ENCODE measurements at places on chromosomes 1 and 21. TPM values are rescaled to one million over a fixed set of nuclear protein-coding genes. Genes with fewer than 3 reads are reported as not detected.

DNA sequence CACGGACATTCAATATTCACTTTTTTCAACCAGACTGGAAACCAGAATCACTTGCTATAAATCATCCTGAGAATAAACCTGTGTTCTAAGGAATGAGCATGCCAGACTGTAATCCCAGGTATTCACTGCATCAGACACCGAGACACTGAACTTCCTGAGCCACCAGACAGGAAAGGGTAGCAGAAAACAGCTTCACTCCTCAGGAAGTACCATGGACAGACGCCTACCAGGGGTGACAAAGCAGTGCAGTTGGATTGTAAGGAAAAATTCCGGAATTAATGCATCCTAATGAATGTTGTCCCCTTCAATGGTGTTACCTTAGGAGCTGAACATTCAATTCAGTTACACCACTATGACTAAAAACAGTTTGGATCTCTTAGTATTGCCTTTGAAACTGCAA lies 156.1 kb downstream of the PIGK start:
- no peak for DNase-seq

- DNase-seq, result peak; percentile 60
These were observed 14.3 kb downstream of the QSOX1 start for GRCh38 chr1:180168786-180169639.

GRCh38 chr1:37825506-37825905 lies 17.5 kb upstream of the YRDC start:
- DNase-seq, result no peak

DNA sequence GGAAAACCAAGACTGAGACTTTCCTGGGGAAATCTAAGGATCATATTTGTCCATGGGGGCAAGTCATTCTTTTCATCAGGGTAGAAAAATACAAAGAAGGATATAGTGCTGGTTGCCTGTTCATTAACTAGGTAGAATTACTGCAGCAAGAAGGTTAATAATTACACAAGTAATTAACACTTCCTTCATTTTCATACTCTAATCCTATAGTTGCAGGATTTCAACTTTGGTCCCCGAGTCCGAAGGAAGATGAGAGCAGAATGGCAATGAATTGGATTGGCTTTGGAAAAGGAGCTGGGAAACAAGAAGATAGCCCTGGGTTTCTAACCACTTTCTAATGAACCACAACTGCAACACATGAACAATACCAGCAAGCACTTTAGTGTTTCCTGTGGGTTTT lies 199.2 kb upstream of the ESRRG start:
- DNase-seq, result no peak

Gene ACOT11
- total RNA-seq, result 1.4 TPM

Gene NRIP1
- 11.3 TPM for total RNA-seq

Gene HNRNPU
- 173 TPM for total RNA-seq

- no peak for DNase-seq
These were observed 27.2 kb downstream of the CD34 start for GRCh38 chr1:207883660-207884250.

DNA sequence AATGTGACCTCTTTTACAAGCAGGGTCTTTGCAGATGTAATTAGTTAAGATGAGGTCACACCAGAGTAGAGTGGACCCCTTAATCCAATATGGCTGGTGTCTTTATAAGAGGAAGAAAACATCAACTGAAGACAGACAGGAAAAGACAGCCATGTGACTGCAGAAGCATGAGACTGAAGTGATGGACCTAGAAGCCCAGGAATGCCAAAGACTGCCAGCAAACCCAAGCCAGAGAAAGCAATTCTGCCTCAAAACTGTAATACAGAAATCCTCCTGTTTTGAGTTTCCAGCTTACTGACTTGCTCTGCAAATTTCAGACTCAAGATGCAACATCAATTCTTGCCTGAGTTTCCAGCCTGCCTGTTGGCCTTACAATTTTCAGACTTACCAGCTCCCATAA lies 17.3 kb downstream of the ENAH start:
- DNase-seq, result no peak

Gene VHLL
- total RNA-seq, result not detected

Gene CTPS1
- 53.4 TPM for total RNA-seq

DNA sequence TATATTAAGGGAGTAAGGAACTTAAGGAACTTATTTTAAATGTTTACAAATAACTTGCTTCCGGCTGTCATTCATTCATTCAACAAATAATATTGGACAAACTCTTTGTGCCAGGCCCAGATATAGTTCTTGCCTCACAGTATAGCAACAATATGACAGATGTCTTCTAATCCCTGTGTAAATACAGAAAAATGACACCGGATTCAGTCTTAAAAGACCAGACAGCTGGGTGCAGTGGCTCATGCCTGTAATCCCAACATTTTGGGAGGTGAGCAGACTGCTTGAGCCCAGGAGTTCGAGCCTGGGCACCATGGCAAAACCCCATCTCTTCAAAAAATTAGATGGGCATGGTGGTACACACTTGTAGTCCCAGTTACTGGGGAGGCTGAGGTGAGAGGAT lies 23.7 kb downstream of the EIF2B3 start:
- no peak for DNase-seq

All from MG63 (cell line).